Amniotic epithelial cell (primary cell): ENCODE measurements at places on chromosomes 2 and 18.
A peak's percentile ranks its signal among the peaks of the same experiment; 100 is the strongest.

GRCh38 chr2:197958592-197959150, 154.3 kb downstream of the PLCL1 start:
- peak; percentile 41 for DNase-seq

- no peak for DNase-seq
Observed at GRCh38 chr18:53503914-53504441, 720.5 kb downstream of the MBD2 start.

- DNase-seq: no peak
Observed at GRCh38 chr2:181754105-181754504, 73.8 kb upstream of the NEUROD1 start.

DNA sequence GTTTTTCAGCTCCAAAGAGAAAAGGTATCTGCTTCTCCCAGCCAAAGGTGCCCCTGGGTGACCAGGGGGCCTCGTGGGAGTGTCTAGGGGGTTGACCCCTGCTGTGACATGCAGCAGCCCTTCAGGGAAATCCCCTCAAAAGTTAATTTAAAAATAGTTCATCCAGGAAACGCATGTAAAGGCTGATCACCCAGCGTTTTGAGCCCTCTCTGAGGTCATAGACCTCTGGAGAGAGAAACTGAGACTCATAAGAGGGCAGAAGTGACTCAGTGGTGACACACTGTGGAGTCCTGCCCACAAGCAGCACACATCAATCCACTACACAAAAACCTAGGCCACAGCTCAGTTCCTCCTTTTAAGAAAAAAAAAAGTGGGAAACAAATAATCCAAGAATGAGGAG, 11.9 kb downstream of the GAL3ST2 start:
- DNase-seq: no peak
